AG10803 (cell line): ENCODE measurements at places on chromosomes 6 and 20.

GRCh38 chr6:140069576-140069975, 695.1 kb upstream of the CITED2 start:
- DNase-seq: peak; percentile 30

DNA sequence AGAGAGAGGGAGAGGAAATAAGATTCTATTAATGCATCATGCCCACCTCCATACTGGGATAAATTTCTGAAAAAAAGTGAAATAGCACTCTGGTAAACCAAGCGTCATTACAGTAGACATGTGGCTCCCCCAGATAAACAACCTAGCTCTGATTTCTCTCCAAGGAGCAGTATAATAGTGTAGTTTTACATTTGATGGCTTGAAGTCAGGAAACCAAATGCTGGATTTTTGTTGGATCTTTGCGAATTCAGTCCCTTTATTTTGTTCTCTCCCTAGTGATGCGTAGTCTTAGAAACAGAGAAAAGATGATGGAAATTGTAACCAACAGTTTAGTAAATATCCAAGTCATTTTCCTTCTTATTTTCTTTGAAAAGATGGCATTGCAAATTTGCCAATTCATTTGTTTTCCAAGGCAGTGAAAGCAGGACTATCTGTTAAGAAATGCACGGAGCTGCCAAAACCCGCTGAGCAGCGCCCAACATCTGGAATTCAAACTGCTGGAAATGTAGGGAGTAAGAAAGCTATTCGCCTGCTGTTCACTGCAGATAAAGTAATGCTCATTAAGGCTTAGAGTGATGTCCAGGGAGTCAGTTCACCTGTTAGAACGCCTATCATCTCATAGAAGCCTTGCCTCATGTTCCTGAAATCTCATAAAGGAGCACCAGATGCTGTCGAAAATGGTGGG, 85.7 kb upstream of the DOK5 start:
- no peak for DNase-seq

- no peak for DNase-seq
These were observed 143.6 kb downstream of the DST start for GRCh38 chr6:56499095-56499494.

DNA sequence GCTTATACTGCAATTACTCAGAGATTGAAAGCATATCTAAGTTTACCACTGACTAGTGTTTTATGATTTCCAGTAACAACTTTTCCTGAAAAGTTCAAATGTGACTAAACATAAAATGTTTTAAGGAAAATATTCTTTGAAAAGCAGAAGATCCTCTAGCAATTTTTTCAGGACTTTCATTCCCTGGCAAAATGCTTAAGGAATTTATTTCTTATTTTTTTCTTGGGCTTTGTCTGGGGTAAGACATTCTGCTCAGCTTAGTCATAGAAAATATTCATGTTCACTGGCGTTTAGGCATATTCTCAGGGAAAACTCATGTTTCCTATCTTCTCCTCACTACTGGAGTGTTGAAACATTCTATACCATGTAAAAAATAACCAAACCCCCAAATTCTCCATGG, 235.3 kb upstream of the CEP162 start:
- DNase-seq: peak; percentile 78

- DNase-seq: no peak
These were observed 75.6 kb downstream of the PRL start for GRCh38 chr6:22221211-22221610.

DNA sequence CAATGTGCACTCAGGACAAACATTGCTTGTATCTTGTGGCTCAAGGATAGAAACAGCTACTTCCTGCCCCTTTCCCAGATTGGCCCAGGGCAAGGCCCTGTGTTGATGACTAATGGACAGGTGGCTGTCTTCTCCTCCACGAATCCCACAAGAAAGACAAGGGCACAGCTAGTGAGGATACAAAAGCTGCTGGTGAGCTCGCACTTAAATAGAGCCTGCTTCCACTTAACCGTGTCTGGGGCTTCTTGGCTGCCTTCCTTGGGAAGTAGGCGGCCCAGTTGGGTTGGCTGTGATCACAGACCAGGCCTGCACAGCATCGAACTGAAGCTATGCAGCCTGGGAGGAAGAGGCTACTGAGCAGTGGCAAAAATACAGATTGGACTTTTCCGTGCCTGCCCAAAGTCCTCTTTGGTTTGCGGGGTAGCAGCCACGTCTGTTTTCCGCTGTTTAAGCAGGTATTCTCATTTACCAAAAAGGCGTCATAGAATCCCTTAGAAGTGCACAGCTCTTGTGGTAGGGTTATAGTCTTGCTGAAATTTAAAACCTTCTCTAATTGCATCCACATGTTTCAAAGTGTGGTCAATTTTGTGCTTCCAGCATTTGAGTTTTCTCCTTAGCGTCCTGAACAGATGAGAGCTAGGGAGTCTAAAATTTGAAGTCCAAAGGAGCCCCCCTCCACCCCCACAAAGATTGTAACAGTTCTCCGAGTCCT, 23.0 kb upstream of the NAA20 start:
- peak; percentile 78 for DNase-seq

DNA sequence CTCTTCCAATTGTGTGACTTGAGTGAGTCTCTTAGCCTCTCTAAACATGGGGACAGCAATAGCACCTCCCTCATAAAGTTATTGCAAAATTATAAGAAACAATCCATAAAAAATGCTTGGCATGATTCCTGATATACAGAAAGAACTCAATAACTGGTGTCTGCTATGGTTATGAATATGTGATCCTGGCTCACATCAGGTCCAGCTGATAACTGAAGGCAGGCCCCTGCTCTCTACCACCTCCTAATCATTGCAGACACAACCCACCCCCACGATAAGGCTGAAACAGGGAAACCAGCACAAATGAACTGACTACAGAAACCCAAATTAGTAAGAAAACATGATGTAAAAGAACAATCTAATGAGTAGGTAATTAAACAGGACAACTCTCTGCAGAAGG, 5.4 kb downstream of the TRIM15 start:
- DNase-seq: no peak

GRCh38 chr6:26195924-26196845, 109.0 kb downstream of the HFE start:
- no peak for DNase-seq

GRCh38 chr6:16028966-16029365, 99.9 kb upstream of the MYLIP start:
- DNase-seq: no peak

- DNase-seq: no peak
These were observed 614.0 kb upstream of the EYS start for GRCh38 chr6:66321017-66321416.

DNA sequence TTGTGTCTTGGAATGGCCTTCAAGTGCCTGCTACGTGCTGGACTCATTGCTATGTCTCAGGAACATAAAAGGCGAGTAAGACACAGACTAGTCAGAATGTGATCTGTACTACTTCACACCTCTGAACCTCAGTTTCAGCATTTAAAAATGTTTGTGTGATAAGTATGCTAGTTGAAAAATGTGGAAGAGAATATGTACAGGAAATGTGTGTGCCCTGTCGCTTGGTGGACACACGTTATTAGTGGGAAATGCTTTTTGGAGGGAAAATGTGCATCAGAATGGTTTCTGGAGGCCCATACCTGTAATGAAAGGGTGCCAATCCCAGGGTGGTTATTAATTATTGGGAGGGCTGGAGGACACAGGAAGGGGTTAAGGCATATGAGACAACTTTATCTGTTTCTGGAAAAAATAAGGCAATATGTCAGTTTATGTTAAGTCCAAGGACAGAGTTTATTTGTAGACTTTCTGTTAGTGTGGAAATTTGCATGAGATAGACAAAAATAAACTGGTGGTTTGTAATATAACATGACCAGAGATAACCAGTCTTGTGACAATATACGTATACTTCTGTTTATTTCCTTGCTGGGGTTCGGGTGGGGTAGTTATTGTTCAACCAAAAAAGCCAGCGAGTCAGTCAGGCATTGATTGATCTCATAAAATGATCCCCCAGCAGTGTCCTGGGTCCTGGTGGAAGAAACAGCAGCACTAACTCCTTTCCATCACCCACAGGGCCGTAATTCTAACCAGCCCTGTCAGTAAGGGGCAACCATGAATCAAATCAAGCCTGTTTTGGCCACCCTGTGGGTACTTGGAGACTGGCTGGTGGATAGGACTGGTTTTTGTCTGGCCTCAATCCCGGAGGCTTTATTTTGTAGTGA, 117.9 kb downstream of the JARID2 start:
- no peak for DNase-seq

DNA sequence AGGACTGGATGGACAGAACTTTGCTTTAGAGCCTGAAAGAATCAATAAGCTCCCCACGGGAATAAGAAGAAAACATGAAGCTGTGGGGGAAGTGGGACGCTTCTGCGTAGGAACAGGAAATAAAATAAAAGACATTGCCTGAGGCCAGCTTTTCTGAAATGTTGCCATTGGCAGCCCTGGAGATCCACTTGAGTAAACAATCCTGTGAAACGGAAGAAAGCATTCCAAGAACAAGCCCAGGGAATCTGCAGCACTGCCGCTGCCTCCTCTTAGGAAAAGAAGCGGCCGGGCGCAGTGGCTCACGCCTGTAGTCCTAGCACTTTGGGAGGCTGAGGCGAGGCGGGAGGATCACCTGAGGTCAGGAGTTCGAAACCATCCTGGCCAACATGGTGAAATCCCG, 182.3 kb upstream of the RALGAPA2 start:
- DNase-seq: no peak

GRCh38 chr6:26299286-26300042, 65.5 kb upstream of the BTN3A2 start:
- no peak for DNase-seq

GRCh38 chr20:22531756-22532155, 52.6 kb downstream of the FOXA2 start:
- no peak for DNase-seq

DNA sequence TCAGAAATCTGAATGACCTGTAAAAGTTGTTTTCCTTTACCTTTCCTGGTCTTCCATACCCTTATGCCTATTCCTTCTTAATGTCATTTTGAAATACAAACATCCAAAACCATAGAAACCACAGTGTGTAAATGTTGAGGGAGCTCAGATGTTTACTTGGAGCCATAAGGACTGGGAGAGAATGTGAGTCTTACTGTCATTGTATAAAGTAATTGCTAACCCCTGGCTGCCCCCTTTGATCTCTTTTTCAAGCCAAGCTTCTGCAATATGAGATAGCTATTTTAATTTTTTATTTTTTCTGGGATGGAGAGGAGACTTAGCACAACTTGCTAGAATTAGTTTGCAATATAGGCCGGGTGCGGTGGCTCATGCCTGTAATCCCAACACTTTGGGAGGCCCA, 124.4 kb upstream of the AKIRIN2 start:
- no peak for DNase-seq

DNA sequence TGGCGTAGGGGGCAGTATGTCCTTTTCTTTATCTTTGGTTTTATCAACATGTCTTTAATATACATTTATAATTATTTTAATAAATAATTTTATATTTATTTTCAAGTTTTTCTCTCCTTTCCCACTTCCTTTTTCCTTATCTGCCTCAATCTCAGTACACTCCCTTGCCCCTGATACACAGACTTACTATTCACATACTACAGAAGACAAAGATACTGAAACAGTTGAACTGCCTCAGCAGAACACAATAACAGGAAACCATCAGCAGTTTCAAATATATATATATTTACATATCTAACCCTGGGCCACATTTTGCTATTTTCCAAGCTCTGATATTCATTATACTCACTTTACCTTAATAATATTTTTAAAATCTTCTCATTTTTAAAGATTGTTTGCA, 19.8 kb downstream of the IBTK start:
- DNase-seq: no peak

DNA sequence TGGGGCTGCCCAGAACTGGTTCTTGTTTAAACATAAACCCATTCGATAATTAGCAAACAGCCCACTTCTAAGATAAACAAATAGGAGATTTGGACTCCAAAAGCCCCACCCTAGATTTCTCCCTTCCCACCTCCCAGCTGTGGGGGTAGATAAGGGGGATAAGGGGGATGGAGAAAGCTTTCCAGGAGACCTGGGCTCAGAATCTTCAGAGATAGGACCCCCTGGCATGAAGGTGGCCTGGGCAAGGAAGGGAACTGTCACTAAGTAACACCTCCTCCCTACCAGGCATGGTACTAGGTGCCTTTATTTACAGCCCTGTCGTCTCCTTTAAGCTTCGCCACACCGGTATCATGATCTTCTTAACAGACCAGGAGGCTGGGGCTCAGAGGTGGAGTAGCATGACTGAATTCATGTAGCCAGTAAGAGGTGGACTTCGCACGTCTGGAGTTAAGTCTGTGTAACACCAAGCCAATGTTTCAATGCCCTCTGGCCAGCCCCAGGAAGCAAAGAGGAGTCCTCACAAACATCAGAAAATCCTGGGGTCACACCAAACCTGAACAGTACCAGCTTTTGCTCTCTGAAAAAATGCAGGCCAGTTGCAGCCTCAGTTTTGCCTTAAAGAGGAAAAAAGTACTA, 4.6 kb downstream of the SDC4 start:
- no peak for DNase-seq

GRCh38 chr6:152147269-152147668, 339.8 kb downstream of the ESR1 start:
- DNase-seq: no peak

DNA sequence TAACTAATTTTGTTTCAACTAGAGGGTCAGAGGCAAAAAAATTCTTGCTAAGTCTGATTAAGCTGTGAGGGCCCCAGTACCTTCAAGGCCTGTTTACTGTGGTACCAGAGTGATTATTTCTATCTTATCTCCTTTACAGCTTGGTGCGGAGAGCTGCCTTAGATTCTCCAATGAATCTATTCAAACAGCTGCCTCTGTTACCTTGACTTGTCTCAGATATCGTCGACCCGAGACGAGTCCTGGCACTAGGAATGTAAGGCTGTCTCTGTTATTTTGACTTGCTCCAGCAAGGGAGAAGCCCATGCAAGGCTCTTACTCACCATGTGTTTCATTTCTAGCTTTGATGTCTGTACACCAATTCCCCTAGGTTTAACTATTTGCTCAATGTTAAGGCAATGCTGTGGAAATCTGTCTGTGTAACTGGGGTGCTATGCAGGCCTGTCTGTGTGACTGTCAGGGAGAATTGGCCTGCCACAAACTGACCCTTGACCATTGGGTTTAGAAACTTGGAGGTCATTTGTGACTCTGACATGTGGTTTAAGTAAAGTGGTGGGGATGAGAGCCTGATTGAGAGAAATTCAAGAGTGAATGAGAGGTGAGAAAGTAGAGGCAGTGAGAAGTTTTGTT, 10.4 kb upstream of the FKBPL start:
- no peak for DNase-seq

DNA sequence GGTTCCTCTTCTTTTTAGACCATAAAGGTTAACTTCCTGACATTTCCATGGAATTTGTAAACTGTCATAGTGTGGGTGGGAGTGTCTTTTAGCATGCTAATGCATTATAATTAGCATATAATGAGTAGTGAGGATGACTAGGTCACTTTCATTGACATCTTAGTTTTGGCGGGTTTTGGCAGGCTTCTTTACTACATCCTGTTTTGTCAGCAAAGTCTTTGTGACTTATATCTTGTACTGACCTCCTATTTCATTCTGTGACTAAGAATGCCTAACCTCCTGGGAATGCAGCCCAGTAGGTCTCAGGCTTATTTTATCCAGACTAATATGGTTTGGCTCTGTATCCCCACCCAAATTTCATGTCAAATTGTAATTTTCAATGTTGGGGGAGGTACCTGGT, 149.6 kb upstream of the SYNCRIP start:
- DNase-seq: no peak

GRCh38 chr6:150694889-150695288, 95.2 kb downstream of the PLEKHG1 start:
- DNase-seq: no peak
